Stimulated activated CD8-positive, alpha-beta memory T cell treated with anti-CD3 and anti-CD28 coated beads, Interleukin-7, amount 100 ng/mL, for 24 hours (primary cell): ENCODE measurements at places on chromosomes 3 and 15.

DNA sequence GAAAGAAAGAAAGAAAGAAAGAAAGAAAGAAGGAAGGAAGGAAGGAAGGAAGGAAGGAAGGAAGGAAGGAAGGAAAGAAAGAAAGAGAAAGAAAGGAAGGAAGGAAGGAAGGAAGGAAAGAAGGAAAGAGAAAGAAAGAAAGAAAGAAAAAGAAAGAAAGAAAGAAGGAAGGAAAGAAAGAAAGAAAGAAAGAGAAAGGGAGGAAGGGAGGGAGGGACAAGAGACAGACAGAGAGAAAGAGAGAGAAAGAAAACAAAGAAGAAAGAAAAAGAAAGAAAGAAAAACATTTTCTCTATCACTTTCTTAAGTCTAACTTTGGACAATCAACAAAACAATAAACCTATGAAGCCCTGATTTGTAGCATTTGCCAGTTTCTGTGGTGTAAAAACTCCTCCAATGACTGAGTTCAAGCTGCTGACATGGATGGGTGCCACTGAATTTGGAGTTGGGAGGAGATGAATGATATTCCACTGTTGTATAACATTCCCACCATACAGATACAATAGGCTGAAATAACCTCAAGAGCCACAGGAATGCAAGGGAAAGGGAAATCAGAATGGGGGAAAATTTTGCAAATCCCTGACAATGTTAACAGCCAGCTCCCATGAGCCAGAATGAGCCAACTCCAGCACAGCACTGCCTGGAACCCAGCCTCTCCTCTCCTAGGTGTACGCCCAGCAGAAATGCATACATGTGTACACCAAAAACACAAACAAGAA, 15.0 kb upstream of the RTP3 start:
- no peak for DNase-seq

- DNase-seq: no peak
These were observed 10.1 kb upstream of the MINDY2 start for GRCh38 chr15:58761010-58761388.

DNA sequence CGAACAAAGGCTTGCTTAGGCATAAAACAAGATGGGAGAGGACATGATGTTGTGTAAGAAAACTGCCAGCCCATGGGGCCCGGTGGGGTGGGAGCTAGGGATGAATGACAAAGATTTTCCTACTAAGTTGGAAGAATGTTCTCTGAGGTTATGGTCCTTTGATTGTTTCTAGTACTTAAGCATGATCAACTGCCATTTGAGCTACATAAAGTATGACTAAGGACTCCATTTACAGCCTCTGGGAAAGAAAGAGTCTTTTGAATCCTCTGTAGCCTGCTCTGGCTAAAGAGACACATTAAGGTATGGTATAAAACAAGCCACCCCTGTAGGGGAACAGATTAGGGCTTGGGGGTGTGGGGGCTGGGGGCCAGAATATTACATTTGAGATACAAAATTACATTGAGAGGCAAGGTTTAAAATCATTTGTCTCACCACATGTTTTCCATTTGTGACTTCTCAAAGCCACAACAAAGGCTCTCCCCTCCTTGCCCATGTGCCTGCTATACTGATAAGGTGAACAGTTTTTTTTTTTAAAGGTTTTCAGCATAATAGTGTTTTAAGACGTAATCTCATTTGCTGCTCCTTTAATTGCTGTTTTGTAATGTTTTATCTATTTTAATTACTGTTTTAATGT, 323.4 kb downstream of the CHST2 start:
- DNase-seq: no peak

DNA sequence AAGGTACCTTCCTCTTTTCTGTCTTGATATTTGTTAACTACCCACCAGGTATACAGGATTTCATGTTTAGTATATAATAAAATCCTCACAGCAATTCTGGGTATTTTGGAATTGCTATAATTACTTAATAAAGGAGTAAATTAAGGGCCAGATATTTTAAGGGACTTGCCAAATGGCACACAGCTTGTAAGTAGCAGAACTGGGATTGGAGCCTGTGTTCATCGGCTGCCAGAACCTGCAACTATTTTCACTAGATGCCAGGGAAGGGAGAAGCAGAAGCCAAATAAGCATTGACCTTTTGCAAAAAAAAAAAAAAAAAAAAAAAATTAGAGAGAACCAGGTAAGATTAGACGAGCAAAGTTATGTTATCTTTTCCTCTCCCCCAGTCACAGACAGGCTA, 683.3 kb upstream of the CADM2 start:
- DNase-seq: no peak

DNA sequence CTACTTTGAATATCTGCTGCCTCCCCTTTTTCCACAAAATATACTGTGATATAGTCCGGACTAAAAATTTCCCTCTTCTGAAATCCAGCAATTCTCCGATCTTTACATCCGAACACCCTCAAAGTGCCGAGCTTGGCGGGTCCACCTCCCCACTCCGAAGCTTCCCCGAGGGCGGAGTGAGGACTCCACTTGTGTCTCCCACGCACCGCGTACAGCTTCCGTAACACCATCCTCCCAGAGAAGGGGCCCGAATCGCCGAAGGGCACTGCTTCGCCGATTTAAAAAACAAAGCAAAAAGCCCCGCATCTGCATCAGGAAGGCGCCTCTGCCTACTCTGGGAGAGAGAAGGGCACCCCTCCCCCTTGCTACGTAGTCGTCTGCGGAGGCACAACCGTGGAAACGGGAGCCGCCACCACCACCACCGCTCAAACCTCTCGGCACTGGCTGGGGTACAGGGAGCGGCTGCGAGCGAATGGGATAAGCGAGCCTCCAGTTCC, 551 bp downstream of the NCBP2 start:
- DNase-seq: peak; percentile 46

DNA sequence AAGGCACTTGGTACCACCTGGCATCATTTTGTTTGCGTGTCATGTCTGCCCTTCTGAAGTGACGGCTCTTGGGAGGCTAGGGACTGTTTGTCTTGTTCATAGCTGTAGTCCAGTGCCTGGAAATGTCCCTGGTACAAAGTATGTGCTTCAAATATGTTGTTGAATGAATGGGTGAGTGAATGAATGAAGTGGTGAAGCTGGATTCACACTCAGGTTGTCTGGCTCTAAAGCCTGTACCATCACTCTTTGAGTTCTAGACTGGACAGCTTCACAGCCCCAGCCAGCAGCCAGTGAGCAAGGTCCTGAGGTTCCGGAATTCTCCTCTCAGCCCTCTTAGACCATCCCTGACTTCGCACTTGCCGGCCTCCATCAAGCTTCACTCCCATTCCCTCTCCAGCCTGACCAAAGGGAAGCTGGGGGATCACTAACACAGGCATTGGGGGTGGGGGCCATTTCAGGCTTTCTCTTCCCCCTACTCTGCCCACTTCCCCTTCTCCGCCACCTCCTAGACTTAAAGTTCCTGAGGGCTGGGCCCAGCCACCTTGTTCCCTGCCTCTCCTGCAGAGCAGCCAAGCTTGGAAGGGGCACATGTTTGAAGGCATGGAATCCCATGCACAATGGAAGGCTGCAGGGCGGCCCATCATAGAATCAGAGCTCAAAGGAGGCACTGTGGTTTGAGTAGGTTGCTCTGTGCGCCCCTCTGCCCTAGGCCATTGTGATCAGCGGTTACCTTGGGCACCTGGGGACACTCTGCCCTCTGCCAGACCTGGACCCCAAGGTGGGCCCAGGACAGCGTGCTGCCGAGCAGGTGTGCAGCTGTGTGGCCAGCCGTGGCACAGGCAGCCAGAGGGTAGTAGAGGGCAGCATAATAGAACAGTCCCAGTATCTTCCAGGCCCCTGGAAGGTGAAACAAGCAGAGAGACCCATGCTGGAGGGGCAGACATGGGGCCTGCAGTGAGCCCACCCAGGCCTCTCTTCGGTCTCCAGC, 7.7 kb downstream of the STRA6 start:
- DNase-seq: no peak

GRCh38 chr3:192655628-192656027, 71.7 kb downstream of the FGF12 start:
- DNase-seq: no peak

DNA sequence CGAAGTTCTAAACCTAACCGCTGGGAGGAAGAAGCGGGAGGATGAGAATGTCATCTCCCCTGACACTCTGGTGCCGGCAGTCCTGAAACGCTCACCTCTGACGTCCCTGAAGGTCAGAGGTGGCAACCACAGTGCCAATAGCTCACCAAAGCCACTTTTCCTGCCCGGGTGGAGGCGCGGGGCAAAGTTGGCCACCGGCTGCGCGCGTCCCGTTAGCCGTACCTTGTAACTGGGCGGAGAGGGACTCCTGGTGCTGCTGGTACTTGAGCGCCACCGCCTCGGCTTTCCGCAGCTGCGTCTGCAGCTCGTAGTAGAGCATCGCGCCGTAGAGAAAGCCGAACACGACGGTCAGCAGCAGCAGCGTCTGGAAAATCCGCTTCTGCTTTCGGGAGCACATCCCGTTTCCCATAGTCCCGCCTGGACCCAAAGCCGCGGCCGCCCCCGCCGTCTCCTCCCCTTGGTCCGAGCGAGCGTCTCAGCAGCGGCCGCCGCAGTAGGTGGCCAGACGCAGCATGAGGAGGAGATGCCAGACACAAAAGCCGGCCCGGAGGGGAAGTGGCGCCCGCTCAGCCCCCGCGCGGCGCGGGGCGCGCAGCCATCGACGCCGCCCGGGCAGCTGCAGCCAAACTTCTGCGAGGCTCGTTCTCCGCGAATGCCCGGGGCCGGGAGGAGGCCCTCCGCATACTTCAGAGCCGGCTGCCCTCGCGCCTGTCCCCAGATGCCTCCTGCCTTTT, 680 bp downstream of the GOLIM4 start:
- no peak for DNase-seq

DNA sequence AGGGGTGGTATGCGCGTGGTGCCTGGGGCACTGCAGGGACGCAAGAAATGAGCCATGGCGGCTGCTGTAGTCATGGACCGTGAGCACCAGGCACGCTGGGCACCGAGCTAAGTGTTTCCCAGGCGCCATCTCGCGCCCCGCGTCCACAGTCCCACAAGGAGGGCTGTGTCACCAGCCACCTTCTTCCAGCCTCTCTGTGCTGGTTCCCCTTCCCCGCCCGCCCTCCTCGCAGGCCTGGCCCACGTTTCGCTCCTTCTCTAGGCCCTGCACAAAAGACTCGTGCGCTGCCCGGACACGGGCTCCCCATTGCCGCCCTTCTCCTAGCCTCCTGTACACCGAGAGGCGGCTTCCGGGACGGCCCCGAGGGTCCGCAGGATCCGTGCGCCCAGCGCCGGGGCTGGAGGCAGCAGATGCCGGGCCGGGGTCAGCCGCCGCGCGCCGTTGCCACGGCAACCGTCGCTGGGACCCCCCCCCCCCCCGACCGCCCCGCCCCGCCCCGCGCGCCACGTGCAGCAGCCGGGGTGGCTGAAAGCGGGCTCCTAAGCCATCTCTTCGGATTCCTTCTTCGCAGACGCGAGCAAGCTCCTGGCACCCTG, 113.4 kb downstream of the SRGAP3 start:
- no peak for DNase-seq

GRCh38 chr15:37109872-37110572, 9.7 kb upstream of the MEIS2 start:
- DNase-seq: no peak

DNA sequence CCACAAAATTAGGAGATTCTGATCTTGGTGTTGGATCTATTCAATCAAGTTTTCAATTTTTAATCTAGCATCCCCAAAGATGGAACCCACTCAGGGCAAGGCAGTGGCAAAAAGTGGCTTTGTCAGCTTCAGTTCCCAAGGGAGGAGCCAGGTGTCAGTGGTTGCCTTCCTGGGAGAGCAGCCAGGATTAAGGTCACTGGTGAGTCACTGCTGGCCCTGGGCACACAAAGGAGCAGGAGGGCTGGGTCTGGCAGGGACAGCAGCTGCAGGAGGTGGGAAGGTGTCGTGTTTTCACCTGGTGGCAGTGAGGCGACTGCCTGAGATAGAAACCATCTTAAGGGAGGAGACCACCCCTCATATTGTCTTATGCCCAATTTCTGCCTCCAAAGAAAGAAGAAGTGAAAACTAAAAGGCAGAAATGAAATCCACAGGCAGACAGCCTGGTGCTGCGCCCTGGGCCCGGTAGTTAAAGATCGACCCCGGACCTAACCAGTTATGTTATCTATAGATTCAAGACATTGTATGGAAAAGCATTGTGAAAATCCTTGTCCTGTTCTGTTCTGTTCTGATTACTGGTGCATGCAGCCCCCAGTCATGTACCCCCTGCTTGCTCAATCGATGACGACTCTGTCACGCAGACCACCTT, 5.9 kb upstream of the KLHL25 start:
- no peak for DNase-seq
